Suppressor macrophage (primary cell): ENCODE measurements at places on chromosomes 7 and 10.
A peak's percentile ranks its signal among the peaks of the same experiment; 100 is the strongest.

GRCh38 chr7:100639995-100640516 is 1.3 kb downstream of the TFR2 start:
- no peak for DNase-seq

GRCh38 chr10:49165821-49166483 is 22.2 kb downstream of the TMEM273 start:
- DNase-seq, result peak; percentile 59

GRCh38 chr7:14698239-14698638 is 204.3 kb downstream of the DGKB start:
- DNase-seq, result peak; percentile 8

DNA sequence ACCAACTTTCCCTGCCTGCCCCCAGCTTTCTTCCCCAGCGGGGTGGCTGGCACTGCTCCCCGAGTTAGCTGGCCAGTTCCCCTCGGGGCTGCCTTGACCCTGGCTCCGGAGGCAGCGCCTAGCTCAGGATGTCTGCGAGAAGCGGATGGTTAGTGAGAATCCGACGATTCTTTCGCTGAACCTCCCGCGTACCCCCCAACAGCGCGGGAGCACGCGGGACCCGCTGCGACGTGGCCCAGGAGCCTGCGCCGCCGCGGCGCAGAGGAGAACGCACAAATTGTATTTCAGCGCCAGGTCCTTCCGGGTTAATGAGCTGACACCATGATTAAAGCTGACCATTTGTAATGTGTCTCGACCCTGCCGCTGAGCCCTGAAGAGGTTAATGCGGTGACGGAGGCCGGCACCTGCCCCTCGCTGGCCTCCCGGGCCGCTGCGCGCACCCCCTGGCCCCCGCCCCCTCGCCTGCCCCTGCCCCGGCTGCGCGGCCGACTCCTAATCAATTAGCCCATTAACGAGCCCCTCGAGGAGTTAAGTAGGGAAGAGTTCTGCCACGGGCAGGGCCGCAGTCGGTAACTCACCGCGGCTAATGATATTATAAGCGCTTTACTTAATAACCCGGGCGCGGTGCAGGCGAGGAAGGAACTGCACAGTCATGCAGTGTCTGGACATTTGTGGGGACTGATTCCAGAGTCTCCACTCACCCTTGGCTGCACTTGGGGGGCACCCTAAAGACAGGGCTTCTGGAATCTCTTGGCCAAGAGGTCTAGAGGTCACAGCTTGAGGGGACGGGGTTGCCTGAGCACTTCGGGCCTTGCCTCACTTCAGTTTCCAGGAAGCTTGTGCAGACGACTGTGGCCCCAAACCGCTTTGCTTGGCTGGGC is 1.7 kb upstream of the HMX2 start:
- DNase-seq, result no peak

- no peak for DNase-seq
Observed at GRCh38 chr7:16347066-16347826, 74.1 kb downstream of the CRPPA start.

DNA sequence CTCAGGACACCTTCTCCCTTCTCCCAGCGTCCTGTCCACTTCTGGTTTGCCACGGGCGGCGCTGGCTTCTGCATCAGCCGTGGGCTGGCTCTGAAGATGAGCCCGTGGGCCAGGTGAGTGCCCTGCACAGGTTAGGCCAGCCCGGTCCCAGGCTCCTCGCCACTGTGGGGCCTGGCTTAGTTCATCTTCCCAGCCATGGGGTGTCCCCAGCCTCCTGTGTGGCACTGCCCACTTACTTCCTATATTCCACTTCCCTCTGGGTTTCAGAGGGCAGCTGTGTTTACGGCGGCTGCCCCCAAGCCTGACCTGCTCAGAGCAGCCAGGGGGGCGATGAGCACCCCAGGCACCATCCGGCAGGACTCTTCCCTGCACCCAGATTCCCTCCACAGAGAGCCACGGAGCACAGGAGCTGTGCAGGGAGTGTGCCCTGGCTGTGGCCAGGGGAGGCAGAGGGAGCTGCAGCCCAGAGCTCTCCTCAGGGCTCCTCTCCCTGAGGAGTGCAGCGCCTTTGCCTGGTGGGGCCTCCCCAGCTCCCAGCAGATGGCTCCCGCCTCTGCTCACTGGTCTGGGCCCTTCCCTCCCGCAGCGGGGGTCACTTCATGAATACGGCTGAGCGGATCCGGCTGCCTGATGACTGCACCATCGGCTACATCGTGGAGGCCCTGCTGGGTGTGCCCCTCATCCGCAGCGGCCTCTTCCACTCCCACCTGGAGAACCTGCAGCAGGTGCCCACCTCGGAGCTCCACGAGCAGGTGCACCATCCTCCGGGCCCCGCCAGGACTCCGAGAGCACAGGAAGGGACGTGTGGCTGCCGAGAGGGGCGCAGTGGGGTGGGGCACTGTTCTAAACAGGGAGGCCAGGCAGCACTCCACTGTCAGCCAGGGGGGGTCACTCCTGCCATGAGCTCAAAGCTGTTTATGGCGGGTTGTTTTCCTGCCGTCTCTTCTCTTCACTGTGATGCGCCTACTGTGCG is 6.4 kb downstream of the LFNG start:
- DNase-seq, result peak; percentile 78

- DNase-seq, result no peak
Observed at GRCh38 chr7:66946545-66946944, 25.5 kb downstream of the TMEM248 start.

DNA sequence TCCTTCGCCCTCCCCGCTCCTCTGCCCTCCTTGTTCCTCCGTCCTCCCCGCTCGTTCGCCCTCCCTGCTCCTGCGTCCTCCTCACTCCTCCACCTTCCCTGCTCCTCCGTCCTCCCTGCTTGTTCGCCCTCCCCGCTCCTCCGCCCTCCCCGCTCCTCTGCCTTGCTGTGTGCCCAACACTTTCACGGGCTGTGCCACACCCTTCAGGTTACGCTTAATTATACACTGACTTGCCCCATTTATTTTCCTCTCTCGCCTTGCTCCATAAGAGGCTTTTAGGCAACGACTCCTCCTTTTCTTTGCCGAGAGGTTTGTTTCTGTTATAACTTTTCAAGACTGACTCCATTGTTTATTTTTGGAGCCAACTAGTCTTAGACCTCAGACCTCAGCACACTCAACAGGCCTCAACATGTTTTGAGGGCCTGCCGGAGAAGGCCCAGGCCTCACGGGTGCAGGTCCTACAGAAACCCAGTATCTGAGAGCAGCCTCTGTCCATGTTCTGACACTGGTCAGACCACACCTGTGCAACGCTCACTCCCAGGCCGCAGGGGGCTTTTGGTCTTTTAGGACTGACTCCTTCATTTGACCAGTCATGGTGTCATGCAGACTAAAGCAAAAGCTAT is 18.2 kb upstream of the PRKAG2 start:
- no peak for DNase-seq

- no peak for DNase-seq
Observed at GRCh38 chr10:131846240-131847101, 54.3 kb upstream of the PPP2R2D start.

GRCh38 chr10:76657337-76658012 is 980.1 kb downstream of the KCNMA1 start:
- DNase-seq, result no peak

DNA sequence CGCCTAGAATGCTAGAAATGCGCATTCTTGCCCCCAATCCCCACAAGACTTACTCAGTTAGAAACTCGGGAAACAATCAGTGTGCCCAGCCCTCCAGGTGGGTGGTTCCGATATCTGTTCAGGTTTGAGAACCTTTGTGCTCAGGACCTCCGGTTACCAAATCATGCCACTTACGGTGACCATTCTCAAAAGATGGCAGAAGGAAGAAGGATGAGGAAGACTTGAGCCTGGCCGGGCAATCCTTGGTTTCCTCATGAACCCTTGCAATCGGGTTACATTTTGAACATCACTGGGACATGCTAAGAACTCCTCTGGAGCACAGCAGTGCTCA is 52.1 kb downstream of the RBM17 start:
- DNase-seq, result no peak

DNA sequence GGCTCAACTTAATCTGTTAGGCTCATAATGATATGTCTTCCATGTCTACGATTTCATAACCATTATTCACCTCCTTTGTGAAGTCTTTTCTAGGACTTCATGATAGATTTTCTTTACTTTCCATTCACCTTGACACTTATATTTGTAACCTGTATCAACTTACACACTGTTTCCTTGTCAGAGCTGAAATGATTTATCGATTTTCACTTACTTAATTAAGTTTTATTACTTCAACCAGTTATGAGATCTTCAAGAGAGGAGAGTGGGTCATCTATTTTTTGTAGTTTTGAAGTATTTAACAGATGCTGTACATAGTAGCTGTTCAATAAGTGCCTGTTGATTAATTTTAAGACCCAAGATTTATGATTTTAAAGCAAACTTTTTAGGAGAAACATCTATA is 37.4 kb downstream of the VTI1A start:
- DNase-seq, result no peak

GRCh38 chr10:44462338-44462914 is 77.5 kb upstream of the CXCL12 start:
- no peak for DNase-seq

DNA sequence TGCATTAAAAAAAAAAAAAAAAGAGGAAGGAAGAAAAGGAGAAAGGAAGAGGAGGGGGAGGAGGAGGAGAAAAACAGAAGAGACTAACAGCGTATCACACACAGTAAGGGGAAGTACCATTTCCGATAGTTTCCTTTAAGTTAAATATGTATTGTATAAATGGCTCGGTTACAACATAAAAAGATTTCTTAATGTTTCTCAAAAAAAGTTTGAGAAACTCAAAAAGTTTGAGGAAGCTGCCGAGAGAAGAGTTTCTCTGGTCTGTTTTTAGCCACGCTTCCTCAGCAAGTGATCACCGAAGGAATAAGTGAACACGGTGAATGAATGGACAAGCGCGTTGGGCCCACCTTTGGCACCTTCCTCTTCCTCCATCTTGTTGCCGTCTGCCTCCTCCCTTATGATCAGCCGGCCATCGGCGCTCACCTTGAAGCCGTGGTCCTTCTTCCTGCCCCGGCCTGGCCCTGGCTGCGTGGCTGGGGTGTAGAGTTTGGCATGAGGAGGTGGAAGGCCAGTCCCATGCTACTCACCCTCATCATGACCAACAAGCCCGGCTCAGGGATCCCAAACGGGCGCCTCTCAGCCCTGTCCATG is 31.3 kb upstream of the FRAT2 start:
- DNase-seq, result peak; percentile 97

GRCh38 chr10:51244309-51244708 is 170.0 kb downstream of the PRKG1 start:
- no peak for DNase-seq

GRCh38 chr10:86167121-86167761 is 199.4 kb downstream of the GRID1 start:
- no peak for DNase-seq

DNA sequence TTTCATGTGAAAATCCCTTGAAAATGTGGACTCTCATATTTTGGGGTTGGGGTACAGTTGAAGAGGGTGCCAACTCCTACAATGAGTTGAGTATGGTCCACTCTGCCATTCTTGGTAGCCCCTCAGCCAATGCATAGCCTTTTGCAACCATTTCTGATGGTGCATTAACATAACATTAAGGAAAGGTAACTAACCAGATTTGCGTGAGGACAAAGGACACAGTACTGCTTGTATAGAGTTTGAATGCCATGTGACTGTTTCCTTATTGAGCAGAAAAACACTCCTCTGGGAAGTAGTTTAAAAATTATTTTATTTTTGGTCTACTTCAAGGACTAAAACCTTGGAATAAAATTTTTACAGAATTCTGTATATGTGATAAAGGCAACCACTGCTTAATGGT is 107.9 kb downstream of the HIBADH start:
- DNase-seq, result no peak

- DNase-seq, result no peak
Observed at GRCh38 chr7:150897502-150898474, 45.5 kb downstream of the AOC1 start.

DNA sequence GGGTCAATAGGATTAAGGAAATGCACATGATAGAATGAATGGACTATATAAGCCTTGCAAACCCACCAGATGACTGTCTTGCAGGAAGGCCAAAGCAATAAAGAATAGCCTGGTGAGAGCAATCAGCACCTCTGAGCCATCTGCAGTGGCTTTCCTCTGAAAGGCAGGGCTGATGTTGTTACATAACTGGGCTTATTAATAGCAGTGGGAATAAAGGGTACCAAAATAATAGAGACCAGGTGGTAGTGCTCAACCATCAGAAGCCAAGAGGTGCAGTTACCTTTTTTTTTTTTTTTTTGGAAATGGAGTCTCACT is 16.8 kb upstream of the VPS26A start:
- no peak for DNase-seq

DNA sequence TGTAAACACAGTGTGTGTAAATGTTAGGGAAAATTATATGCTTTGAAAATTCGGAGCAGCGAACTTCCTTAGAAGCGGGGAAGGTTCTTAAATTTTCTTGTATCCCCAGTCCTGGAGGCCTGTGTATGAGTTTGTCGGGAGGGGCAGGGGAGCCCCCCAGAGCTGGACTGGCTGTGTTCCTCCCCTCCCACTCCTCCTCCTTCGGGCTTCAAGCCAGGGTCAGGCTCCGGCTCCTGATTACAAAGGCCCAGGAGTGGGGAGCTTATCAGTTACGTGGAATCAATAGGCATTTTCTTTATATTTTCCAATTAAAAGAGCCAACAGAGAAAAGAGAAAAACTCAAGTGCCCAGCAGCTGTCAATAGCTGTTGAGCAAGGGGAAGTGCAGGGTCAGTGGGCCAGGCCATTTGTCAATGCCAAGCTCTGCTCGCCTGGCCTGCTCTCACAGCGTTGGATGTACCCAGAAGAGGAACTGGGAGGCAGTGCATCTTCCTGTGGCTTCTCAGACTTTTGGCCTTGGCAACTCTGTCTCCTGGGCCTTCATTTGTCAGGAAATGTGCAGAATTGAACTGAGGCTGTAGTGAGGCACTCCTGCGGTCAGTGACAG is 156.9 kb upstream of the PCBD1 start:
- peak; percentile 94 for DNase-seq

GRCh38 chr10:48460182-48460581 is 144.7 kb downstream of the ARHGAP22 start:
- no peak for DNase-seq

DNA sequence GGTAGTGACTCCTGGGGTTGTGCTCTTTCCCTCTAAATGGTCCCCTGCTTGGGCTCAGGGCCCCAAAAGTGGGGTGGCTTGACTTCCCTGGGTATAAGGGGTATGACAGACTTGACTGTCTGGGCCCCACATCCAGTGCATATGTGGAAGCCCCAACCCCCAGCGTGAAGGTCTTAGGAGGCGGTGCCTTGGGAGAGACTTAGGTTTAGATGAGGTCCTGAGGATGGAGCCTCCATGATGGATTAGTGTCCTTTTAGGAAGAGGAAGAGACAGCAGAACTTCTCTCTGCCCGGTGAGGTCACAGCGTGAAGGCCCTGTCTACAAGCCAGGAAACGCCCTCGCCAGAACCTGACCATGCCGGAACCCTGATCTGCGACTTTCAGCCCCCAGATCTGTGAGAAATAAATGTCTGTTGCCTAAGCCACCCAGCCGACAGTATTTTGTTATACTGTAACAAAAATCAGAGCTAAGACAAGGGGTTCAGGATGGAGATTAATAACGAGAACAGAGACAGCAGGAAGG is 23.8 kb downstream of the PODXL start:
- DNase-seq, result no peak

GRCh38 chr7:53426145-53426750 is 390.8 kb downstream of the POM121L12 start:
- DNase-seq, result no peak
